ENCODE measurements at places on chromosomes 7 and 10.

DNA sequence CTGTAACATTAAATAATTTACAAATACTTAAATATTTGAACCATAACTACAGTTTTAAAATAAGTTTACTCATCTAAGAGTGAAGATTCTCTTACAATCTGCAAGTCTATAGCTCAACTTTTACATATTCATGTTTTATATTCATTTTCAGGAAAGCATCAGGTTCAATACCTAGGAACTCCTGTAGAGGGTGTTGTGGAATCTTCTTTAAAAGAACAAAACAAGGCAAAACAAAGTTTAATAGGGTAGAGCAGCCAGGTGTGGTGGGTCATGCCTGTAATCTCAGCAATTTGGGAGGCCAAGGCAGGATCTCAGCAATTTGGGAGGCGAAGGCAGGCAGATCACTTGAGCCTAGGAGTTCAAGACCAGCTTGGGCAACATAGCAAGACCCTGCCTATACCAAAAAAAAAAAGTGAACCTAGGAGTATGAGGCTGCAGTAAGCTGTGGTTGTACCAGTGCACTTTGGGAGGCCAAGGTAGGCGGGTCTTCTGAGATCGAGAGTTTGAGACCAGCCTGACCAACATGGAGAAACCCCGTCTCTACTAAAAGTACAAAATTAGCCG lies 45.1 kb downstream of the ST8SIA6 start:
- DNase-seq: no peak

- no peak for DNase-seq
Measured at GRCh38 chr7:18680576-18680975, 185.0 kb downstream of the HDAC9 start.

DNA sequence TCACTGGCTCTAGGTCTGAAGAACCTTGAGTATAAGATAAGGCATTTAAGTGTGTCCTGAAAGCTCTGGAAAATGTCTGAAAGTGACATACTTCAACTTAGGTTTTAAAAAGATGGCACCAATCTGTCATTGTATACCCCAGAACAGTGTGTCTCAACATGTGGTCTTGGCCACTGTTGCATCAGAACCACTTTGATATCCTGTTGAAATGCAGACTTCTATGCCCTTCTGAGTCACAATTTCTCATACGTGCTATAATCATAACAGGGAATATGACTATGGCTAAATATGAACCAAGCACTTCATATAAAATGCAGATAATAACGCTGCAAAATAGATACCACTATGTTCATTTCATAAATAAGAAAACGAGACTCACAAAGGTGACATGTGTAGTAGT lies 38.0 kb upstream of the GPAM start:
- no peak for DNase-seq

DNA sequence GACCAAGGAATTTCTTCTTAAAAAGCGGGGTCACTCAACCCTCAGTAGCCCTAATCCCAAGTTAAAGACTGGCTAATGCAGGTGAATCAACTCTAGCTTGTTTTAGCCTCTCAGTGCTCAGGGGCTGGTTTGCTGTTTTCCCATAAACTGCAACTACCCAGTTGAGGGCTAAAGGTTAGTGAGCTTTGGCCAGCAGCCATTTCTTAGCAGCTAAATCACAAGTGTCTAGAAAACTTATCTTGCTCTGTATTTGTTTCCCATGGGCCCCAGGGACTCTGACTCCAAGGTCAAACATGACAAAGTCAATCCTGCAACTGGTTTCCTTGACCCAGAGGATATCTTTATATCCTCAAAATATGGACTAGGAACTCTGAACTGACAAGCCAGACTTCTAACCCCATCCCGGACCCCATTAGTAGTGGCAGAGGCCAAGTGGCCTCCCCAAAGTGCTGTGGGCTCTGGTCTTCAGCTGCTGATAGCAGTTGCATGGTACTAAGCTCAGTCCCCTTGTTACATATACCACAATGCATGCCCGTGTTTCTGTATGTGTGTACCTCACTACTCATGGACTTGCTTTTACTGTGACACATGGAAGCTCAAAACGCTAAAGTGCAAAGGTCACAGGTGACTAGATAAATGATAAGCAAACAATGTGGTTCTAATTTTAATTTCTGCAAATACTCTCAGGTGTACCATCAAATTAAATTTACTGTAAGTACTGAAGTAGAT lies 793.0 kb upstream of the IGFBP3 start:
- DNase-seq: no peak

- DNase-seq: no peak
Measured at GRCh38 chr10:25451401-25451800, 276.6 kb downstream of the GPR158 start.

DNA sequence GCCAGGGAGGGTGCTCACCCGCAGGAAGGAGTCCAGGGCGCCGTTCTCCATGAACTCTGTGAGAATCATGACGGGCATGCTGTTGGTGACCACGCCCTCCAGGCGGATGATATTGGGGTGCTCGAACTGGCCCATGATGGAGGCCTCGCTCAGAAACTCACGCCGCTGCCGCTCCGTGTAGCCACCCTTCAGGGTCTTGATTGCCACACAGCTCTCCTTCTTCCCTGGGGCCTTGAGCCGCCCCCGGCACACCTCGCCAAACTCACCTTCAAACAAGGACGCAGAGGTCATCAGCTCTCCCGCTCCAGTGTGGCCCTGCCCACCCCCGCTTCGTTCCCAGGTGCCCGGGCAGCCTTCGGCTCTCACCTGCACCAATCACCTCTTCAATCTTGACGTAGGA lies 14.6 kb downstream of the EPHB4 start:
- no peak for DNase-seq

- no peak for DNase-seq
Measured at GRCh38 chr7:22546769-22547168, 46.8 kb upstream of the STEAP1B start.
